Stimulated activated CD4-positive, alpha-beta T cell treated with anti-CD3 and anti-CD28 coated beads, TNF-alpha, amount 100 ng/mL, for 48 hours (primary cell): ENCODE measurements at places on chromosomes 4 and X.

DNA sequence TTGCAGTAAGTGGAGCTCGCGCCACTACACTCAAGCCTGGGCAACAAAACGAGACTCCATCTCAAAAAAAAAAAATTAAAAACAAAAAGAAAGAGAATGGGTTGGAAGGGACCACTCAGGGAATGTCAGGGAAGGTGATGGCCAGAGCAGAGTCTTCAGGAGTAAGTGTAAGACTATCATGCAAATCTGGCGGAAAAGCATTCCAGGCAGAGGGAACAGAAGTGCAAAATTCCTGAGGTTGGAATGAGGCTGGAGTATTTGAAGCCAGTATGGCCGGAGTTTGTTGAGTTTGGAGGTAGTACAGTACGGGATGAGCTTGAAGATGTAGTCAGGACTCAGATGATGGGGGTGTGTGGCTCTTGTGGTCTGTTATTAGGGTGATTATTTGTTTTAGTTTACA, 7.4 kb downstream of the GALNT7 start:
- no peak for DNase-seq

DNA sequence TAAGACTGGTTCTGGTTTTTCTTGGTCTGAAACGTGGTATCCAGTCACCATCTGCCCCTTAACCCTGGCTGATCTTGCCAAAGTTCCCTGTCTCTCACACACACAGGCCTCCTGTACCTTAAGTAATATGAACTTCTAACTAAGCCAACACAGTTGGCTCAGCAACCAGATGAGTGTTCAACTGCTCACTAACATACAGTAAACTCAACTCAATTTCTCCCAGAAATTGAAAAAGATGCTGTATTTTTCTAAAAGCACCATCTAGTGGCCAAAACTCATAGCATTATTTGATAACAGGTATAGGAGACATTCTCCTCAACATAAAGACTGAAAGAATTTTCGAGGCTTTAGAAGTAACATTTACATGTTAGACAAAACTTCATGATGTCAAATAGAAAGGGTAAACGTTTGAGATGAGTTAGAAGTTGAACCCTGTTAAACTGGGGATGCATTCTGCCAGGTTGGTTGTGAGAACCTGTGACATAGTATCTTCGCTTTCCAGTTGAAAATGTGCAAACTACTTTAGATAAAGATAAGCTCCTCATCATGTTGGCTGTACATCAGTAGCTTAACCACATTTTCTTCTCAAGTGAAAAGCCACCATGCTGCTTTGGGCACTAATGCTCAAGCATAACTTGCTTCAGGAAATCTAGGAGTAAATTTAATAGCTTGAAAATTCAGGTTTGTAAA, 31.2 kb downstream of the CCNI start:
- no peak for DNase-seq

DNA sequence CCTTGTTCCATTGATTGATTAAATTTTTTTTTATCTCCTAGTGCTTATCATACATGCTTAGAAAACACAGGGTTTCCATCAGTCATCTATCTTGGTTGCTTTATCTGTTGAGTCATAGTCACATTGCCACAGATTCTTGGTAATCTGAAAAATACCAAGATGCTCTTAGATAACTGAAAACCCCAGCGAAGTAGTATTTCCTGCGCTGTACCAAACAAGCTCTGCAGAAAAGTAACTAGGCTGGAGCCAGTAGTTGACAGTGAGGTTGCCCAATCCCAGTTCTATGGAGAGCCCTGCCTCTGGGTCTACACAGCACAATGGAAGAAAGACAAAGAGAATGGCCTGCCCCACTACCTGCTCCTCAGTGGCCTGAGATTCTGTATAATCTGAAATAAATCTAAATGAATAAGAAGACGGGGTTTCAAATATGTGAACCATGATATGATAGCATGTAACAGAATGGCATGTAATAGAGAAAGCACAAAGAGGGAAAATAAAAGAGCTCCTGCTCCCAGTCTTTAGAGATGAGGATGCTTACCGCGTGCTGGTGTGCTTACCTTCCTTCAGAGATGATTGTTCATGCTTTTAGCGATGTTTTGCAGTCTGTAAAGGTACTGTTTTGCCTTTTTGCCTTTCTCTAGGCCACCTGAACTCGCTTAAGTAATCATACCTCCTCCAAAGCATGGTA, 55.3 kb upstream of the RAPGEF2 start:
- no peak for DNase-seq

GRCh38 chrX:138082896-138083295, 517.0 kb downstream of the ZIC3 start:
- DNase-seq = no peak

DNA sequence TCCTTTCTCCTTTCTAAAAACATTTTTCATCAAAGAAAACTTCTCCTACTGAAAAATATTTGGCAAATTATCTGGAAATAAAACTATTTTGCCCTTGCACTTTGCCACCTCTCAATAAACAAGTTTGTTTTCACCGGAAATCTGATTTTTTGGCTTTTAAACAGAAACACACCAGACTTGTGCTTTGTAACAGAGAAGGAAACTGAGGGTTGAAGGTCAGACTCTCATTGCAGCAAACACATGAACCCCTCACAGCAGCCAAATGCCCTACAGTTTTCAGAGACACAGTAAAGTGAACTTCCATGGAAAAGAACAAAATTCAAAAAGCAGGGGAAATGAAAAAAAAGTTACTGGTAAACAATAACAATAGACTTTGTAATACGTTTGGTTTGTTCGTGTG, 95.6 kb upstream of the WDR17 start:
- DNase-seq = no peak

GRCh38 chrX:122504026-122504425, 680.1 kb upstream of the GRIA3 start:
- DNase-seq = no peak

DNA sequence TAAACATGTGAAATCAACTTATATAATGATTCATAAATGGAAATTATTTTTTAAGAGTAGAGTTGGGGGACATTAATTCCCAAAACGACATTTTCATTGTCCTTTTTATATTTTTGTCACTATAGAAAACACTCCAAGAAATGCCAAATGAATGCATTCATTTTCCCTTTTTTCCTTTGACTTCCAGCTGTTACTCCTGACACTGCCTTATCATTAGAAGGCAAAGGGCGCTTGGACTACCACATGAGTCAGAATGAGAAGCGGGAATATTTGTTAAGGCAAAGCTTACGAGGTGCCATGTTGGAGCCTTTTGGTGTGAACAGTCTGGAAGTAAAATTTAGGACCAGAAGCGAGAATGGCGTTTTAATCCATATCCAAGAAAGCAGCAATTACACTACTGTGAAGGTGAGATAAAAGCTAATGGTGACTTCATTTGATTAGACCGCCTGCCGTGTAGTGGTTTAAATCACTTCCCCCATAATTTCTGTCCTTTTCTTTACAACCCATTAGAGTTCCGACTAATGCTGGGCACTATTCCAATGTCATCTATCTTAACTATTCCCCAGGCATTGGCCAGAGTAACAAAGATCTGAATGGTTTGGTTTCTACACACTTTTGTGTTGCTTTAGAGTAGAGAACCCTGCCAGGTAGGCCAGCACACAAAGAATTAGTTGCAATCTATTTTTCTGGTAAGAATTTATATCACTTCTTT, 166.7 kb downstream of the FAT4 start:
- no peak for DNase-seq

DNA sequence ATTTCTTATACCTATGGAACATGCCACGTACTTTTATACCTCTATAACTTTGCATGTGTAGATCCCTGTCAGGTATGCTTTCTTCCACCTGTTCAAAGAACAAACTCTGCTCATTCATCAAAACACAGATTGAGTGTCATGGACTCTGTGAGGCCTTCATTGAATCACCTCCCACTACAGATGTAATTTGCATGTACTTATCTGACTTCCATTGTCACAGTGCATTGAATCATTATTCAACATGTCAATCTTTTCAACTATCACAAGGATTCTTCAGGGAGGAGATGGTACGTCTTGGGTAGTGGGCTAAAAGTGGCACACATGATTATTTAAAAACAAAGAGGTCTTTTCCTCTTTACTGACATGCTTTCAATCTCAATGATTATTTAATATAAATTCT, 24.1 kb downstream of the SPOCK3 start:
- no peak for DNase-seq

DNA sequence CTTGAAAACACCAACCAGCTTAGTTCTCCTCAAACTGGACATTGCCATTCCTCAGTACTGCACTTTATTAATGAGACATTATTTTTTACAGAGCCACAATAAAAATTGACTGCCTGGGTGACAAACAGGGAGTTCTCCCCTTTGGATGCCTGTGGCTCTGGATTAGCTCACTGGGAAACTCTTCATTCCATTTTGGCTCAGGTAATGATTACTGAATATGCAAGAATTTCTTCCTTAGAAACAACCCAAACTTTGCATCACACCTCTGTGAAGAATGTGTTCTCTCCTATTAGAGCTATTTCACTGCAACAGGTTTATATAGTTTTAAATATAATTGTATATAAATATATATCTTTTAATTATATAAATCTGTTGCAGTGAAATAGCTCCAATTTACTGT, 2065.8 kb downstream of the ARAP2 start:
- no peak for DNase-seq

- no peak for DNase-seq
Measured at GRCh38 chr4:140250989-140251552, 97.1 kb upstream of the MAML3 start.

DNA sequence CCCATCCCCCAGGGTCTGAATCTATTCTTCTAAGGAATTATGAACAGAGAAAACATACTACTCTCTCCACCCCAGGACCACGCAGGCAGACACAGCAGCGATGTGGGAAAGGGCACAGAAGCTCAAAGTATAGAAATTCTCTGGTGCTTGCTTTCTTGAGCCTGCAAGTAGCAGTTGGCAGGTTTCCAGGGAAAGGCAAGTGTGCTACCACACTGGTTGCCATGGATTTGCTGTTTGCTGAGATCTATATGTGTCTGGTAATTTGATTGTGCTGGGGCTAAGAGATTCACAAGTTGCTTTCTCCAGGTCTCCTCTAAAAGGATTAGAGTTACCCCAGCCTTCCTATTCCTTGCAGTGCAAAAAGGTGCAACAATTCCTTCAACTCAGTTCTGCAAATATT, 83.1 kb downstream of the GUCY2F start:
- no peak for DNase-seq

DNA sequence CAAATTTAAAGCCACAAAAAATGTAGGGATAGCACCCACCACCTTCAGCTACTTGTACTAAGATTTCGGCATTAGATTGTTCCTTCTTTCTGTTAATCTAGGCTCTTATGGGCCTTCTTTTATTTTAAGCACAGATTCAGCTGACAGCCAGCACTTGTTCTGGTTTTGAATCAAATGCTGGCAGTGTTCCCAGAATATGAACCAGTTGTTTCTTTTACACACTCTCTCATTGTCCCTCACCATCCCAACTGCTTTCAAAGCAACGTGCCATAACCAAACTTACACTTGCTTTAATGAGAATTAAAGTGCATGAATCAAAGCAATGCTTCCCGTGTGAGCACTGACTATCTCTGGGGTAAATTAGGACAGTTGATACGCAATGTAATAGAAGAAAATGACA, 744.5 kb upstream of the FAM241A start:
- DNase-seq = no peak

- no peak for DNase-seq
Measured at GRCh38 chr4:79287718-79288117, 38.1 kb downstream of the NAA11 start.

DNA sequence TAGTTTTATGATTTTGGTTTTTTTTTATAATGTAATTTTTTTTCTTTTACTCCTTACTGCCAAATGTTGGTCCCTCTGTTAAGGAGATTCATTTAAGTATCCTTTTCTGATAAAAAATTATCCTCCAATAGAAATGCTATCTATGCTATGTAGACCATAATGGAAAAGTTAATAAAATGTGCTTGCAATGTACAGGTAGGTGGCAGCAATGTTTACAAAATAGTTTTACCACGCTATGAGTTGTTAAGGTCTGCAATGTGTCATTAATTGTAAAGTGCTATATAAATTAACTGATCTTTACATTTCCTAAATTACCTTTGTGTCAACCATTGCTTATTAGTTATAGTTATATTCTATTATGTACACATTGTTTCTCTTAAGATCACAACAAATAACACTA, 3.8 kb upstream of the CENPC start:
- DNase-seq = no peak

GRCh38 chrX:105126201-105126600, 94.3 kb downstream of the TEX13A start:
- no peak for DNase-seq

DNA sequence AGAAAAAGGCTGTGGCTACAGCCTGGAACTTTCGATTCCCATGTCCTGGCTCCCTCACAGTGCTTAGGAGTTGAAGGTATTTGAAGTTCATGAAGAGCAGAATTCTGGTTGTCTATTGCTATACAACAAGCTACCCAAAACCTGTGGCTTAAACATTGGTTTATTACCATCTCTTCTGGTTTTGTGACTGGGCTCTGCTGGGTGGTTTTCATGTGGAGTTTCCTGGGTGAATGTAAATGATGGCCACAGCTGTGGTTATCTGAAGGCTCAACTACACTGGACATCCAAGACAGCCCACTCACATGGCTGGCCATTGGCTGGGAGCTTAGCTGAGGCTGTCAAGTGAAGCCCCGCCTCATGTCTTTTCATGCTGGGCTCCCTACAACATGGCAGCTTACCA, 7.2 kb upstream of the CCDC149 start:
- no peak for DNase-seq

GRCh38 chr4:40333921-40334352, 1.2 kb upstream of the CHRNA9 start:
- no peak for DNase-seq

DNA sequence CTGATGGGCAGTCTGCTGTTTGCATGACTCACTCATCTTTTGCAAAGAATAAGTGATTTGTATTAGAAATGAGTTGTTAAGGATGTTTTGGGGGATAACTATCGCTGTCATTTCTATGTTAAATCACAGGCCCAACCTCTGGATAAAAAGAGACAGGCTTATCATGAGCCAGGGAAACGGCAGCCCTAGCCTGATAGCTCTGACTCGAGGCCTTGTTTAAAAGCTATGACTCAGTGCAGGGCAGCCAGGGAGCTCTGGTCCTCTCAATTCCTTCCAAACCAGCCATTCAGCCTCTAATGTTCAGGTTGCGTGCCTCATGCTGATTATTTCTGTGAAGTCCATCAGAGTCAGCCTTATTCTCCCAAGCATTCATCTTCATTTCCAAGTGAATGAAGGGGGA, 305.9 kb upstream of the HAND2 start:
- DNase-seq = no peak

- DNase-seq = no peak
Measured at GRCh38 chrX:41276661-41277506, 57.1 kb upstream of the DDX3X start.

DNA sequence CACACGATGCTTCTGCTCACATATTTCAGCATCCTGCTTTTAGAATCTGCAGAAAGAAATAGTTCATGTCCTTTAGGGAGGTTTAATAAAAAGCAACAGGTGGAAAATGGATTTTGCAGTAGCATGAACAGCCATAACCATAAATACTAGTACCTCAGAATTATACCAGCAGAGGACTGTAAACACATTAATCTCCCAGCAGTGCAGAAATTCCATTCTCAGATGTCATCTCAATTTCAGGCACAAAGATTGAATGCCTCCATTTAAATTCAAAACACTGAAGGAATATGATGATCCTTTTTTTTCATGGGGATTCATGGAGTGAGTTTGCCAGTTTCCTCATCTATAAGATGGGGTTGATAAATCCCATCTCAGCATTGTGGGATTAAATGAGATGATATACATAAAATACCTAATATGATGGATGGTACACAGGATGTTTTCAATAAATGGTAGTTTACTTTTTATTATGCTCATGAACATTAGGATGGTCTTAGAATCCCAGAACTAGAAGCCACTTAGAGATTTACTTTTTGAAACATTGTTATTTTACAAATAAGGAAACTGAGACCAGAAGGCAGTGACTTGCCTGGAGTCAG, 566 bp upstream of the LIMCH1 start:
- DNase-seq = no peak
